ENCODE measurements at places on chromosomes 2 and 18.

GRCh38 chr2:17793296-17793695 lies 23.0 kb upstream of the MSGN1 start:
- DNase-seq: no peak

DNA sequence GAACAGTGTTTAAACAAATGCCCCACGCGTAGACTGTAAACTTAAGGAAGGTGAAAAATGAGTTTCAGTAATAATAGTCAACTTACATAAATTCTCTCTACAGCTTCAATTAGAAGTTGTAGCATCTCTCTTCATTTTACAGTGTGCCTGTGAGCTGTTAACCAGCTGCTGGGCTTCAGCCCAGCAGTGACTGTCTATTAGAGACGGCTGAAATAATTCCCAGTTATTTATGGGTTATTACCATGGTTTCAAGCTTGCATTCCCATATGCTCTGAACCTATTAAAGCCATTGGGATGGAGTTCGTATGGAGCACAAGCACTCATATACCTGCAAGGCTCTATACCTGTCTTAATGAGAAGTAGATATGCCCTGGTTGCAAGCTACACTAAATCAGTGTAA lies 501.1 kb downstream of the CNTNAP5 start:
- no peak for DNase-seq

GRCh38 chr2:46966576-46966975 lies 51.0 kb upstream of the MCFD2 start:
- DNase-seq: no peak

- no peak for DNase-seq
Observed at GRCh38 chr2:118954297-118955060, 12.5 kb downstream of the MARCO start.

DNA sequence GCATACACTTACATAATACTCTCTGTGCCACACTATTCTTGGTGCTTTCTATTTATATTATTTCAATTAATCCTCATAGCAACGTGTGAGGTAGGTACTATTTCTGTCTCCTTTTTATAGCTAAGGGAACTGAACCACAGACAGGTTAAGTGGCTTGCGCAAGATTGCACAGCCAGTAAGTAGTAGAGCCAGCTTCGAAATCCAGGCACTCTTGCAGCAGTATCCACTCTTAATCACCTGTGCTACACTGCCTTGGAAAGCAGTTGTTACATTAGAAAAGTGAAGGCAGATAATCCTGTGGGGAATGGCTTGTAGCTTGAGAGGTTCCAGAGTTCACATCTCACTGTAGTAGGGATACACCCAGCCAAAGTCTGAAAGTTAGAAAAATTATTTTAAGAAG lies 198.3 kb downstream of the LDLRAD4 start:
- DNase-seq: no peak

- no peak for DNase-seq
Observed at GRCh38 chr2:146754606-146755005, 1090.2 kb upstream of the ACVR2A start.

DNA sequence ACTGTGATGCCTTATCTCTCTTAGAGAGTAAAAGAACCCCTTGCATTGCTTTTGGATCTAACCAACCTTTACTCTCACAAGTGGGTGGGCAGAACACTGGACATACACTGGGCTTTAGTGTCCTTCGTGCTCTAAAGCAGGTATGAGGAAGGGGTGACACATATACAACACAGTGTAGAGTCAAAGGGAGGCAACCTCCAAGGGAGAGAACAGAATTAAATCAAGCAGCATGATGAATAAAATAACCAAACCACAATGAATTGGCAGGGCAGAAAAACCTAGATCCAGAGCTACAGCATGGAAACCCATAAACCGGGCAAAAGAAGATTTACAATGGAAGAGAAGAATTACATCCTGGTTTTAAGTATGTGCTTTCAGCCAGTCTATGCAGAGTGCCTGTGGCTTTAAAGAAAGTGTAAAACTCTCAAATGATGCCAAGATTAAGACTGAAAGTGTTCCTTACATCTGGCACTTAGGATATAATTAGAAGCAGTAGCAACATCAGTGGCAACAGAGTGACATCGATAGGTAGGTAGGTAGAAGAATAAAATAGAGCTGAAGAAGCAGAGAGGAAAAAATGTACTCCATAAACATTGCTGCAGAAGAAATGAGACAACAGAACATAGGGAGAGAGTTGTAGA lies 191.7 kb upstream of the ZC3H15 start:
- no peak for DNase-seq

DNA sequence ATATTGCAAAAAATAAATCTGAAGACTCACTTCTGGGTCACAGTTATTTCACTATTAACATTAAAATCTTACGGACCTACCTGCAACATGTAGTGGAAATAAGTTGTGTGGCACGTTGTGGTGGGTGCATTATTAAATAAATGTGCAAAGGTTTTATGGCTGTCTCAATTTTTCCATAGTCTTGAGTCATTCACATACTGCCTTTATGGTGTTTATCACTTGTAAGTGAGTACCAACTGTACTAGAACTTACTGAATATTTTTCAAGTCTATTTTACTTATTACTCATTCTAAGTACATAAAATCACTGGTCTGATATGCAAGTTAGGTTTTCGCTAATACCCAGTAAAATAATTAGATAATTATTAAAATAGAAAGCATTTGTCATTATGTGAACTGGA lies 47.6 kb upstream of the SLC30A6 start:
- DNase-seq: no peak

DNA sequence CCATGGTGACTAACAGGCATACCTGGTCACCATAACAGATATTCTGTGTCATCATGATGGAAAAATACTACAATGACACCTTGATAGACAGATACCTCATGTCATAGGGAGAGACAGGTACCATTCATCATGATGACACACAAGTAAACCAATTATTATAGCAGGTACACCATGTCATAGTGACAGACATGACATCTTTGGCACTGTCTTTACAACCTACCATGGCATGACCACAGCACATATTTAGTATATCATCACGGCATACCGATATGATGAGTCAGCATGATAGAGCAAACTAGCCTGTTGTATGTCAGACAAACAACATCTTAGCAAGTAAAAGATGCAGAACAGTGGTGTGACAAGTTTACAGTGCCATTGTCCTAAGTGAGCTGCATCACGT lies 101.3 kb upstream of the KLHL29 start:
- DNase-seq: no peak

- DNase-seq: peak; percentile 75
Observed at GRCh38 chr2:27703638-27704341, 40.1 kb downstream of the SLC4A1AP start.

GRCh38 chr2:15588329-15588919 lies 3.2 kb upstream of the DDX1 start:
- peak; percentile 47 for DNase-seq

DNA sequence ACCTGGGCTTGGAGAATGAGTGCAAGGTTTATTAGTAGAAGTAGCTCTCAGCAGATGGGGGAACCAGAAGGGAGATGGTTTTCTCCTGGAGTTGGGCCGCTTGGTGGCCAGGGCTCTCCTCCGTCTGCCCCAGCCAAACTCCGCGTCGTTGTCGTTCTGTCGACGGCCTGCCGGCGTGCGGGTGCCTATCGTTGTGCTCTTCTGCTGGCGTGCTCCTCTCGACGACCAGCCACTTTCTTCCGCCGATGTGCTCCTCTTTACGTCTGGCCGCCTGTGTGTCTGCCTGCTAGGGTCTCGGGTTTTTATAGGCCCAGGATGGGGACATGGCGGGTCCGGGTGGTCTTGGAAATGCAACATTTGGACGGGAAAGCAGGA lies 119.1 kb downstream of the BMPR2 start:
- DNase-seq: no peak

GRCh38 chr18:429030-429429 lies 71.5 kb downstream of the COLEC12 start:
- DNase-seq: no peak
